Colonic mucosa (tissue), 4 donors: ENCODE measurements at places on chromosomes 1 and 21. TPM values are rescaled to one million over a fixed set of nuclear protein-coding genes. Genes with fewer than 3 reads are reported as not detected.
A peak's percentile ranks its signal among the peaks of the same experiment; 100 is the strongest.

GRCh38 chr1:194279975-194280374 lies 1093.6 kb upstream of the B3GALT2 start:
- no peaks in the 10 kb centered on the region for H3K36me3 ChIP-seq
- DNase-seq = no peak
- no peaks in the 10 kb centered on the region for H3K4me1 ChIP-seq
- no peak overlapping the region for H3K4me3 ChIP-seq
- no peaks in the 10 kb centered on the region for H3K27me3 ChIP-seq

DNA sequence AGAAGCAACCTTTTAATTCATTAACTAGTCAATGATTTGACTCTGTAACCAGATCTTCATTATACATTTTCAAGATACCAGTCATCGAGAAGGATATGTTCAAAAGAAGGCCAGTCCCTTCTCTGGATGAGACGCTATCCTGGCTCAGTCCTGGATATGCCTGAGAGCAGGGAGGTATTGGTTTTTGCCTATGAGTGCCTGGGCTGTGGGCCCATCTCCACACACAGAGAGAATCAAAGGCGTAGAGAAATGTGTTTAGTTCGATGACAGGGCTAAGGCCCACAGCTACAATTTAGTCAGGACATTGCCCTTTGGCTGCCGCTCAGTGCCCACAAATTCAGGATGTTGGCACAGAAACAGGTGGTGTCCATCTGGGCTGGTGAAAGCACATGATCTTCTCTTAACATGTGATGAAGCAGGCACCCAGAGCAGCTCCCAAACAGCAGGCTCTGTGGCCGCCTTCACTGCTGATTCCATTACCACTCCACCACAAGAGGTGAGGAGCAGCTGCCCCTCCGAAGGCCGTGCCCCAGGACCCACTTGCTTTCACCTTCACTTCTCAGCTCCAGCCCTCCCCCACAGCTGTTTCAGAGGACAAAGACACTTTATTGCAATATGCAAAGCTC lies 24.7 kb downstream of the ACKR1 start:
- no peaks in the 10 kb centered on the region for H3K36me3 ChIP-seq
- no peak overlapping the region for H3K4me3 ChIP-seq
- H3K27me3 ChIP-seq = no peaks in the 10 kb centered on the region
- H3K4me1 ChIP-seq = no peaks in the 10 kb centered on the region
- no peak overlapping the region for H3K27ac ChIP-seq

DNA sequence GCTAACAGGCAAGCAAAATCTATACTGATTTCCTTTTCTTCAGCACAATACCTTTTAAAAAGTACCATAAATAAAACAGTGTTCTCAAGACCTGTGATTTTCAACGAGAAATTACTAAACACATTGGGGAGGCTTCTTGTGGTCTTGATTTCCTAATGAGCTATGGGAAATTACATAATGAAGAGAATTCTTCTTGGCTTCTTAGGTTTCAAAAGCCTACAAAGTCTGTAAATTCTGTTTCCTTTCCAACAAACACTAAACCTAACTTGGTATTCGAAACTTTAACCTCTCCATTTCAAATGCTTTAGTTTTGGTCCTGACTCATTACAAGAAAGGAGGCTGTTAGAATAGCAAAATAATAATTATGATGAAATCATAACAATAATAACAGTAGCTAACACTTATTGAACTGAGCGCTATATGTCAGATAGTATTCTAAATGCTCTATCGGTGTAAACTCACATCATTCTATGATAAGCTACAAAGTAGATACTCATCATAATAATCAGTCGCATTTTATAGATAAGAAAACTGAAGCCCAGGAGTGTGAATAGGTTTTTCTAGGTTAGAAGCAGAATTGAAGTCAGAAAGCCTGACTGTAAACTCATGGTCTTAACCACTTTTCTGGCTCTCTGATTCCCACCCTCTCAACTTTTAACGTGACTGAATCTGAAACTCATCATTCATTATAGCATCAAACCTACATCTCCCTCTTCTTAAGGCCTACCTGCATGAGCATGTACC lies 486.7 kb downstream of the SMYD3 start:
- no peak overlapping the region for H3K27ac ChIP-seq
- no peaks in the 10 kb centered on the region for H3K27me3 ChIP-seq
- no peak overlapping the region for H3K4me3 ChIP-seq
- no peaks in the 10 kb centered on the region for H3K4me1 ChIP-seq
- no peak for DNase-seq

GRCh38 chr1:22494943-22495579 lies 43.4 kb downstream of the ZBTB40 start:
- DNase-seq = no peak
- H3K36me3 ChIP-seq = no peaks in the 10 kb centered on the region
- H3K4me1 ChIP-seq = no peaks in the 10 kb centered on the region
- H3K4me3 ChIP-seq = no peak overlapping the region
- H3K27ac ChIP-seq = no peak overlapping the region
- H3K27me3 ChIP-seq = no peaks in the 10 kb centered on the region

AMY1A gene
- not detected for total RNA-seq

- no peaks in the 10 kb centered on the region for H3K27me3 ChIP-seq
- H3K36me3 ChIP-seq = no peaks in the 10 kb centered on the region
- no peak for DNase-seq
- no peak overlapping the region for H3K27ac ChIP-seq
Observed at GRCh38 chr21:43762303-43763128, 13.6 kb downstream of the CSTB start.

GRCh38 chr1:37926038-37926924 lies 20.6 kb downstream of the INPP5B start:
- no peak for DNase-seq
- no peak overlapping the region for H3K4me3 ChIP-seq
- H3K36me3 ChIP-seq = no peaks in the 10 kb centered on the region
- H3K27ac ChIP-seq = no peak overlapping the region
- peaks cover 5% of the 10 kb centered on the region for H3K4me1 ChIP-seq
- no peaks in the 10 kb centered on the region for H3K27me3 ChIP-seq

NR1I3 gene
- total RNA-seq = not detected

DNA sequence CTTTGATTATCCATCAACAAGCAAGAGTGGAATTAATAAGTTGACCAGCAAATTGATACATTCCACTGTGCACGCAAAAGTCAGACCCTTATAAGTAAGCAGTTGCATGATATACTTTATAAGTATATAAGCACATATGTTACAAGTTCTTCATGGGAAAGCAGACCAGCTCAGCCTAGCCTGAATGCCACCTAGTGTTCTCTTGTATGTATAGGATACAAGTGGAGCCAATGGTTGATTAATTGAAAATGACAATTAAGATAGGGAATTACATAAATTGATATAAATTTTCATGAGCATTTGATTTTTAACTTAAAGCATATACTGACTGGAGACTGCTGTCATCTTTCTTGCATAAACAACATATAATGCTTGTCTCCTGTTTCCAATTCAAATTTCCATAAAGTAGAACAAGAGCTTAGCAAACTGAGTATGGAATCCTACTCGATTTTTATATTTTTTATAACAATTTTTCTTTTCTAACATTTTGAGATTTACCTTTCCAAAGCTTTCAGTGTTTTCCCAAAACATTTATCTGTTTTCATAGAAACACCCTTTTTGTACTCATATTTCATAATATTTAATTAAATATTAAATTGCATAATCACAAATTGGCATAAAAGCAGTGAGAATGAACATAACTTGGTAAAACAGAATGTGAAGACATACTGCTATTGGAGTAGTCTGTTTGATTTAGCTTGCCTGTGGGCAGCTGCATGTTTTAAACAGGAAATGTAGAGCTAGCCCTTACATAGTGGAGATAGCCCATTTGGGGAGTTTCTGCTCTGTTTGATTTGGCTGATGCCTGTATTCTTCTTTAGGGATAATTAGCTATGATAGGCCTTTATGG lies 62.8 kb downstream of the MAGI3 start:
- peak; percentile 26 for DNase-seq
- H3K36me3 ChIP-seq = no peaks in the 10 kb centered on the region
- H3K4me1 ChIP-seq = peaks cover 5% of the 10 kb centered on the region
- no peak overlapping the region for H3K4me3 ChIP-seq
- H3K27ac ChIP-seq = no peak overlapping the region

ERG gene
- 6.7 TPM for total RNA-seq

- no peak overlapping the region for H3K4me3 ChIP-seq
- H3K4me1 ChIP-seq = no peaks in the 10 kb centered on the region
Observed at GRCh38 chr1:62346886-62347285, 27.7 kb upstream of the KANK4 start.

DNA sequence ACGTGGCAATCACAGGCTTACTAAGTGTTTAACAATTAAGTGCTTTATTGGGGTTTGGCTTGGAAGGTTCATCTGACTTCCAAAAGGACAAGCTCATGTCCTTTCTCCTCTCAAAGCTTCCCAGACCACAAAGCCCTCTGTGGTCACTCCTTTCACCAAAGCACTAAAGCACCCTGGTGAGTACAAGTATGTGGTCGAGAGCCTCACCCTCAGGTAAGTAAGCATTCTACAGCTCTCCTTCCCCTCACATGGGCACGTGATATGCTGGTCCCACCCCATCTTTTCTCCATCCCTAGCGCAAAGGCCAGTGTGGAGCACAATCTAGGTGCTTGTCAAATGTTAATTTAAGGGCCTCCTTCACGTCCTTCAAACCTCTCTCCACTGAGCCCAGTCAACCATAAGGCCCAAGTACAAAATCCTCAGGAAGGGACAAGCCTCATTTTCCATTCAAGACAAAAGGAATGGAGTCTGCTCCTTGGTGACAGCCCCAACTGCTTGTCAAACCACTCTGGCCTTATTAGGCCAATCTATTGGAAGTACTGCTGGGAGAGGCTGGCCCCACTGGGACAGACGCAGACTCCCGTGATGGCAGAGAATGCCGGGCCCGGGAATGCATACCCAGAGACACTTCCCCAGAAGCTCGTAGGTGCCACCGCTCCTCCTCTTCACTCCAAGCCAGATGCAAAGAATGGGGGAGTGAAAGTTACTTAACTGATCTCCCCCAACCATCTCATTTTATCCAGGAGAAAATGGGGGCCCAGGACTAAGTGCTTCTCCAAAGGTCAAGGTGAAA lies 7.8 kb downstream of the STMN1 start:
- H3K27me3 ChIP-seq = no peaks in the 10 kb centered on the region
- H3K36me3 ChIP-seq = no peaks in the 10 kb centered on the region
- no peak overlapping the region for H3K4me3 ChIP-seq
- H3K4me1 ChIP-seq = no peaks in the 10 kb centered on the region

- no peak for DNase-seq
- no peak overlapping the region for H3K4me3 ChIP-seq
- no peaks in the 10 kb centered on the region for H3K27me3 ChIP-seq
- H3K27ac ChIP-seq = no peak overlapping the region
- no peaks in the 10 kb centered on the region for H3K36me3 ChIP-seq
- no peaks in the 10 kb centered on the region for H3K4me1 ChIP-seq
Observed at GRCh38 chr1:240099329-240099728, 7.6 kb downstream of the FMN2 start.

SLFNL1 gene
- total RNA-seq = 0.30 TPM

SEMA6C gene
- total RNA-seq = 3.2 TPM

LCA5L gene
- 0.64 TPM for total RNA-seq

PRKAA2 gene
- 1.6 TPM for total RNA-seq
